ENCODE measurements at places on chromosomes 11 and 22.
A peak's percentile ranks its signal among the peaks of the same experiment; 100 is the strongest.

- DNase-seq = no peak
These were observed 940.3 kb downstream of the NTM start for GRCh38 chr11:132310390-132311375.

GRCh38 chr11:103699216-103699615 lies 337.2 kb upstream of the DDI1 start:
- no peak for DNase-seq

DNA sequence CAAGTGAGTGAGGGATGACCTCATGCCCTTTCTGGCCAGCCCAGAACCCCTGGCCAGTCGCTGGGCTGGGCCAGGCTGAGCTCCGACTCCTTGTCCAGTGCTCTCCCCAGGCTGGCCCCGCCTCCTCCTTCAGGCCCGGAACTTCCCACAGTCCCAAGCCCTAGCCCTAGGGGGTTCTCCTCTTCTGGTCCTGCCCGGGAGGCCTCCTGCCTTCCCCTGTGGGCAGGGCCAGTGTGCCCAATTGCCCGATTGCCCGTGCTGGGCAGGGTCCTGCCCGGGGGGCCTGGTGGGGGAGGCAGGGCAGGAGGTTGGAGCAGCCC lies 4.2 kb downstream of the TCIRG1 start:
- DNase-seq = no peak

DNA sequence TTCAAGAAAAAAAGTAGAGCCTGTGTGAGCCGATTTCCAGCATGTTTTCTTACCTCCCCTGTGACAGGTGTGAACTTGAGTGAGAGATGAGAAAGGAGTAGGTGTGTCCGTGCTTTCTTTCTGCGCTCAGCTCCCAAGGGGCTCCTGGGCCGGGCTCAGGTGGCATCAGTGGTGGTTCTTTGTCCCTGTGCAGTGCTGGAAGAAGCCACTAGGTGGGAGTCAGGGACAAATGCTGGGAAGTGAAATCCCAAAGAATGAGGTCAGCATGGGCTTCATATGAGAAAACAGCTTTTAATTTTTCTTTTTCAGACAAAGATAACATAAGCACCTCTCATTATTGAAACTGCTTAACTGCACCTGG lies 57.8 kb downstream of the PPFIBP2 start:
- peak; percentile 96 for DNase-seq

GRCh38 chr11:44398266-44399030 lies 88.5 kb upstream of the ALX4 start:
- DNase-seq = no peak

DNA sequence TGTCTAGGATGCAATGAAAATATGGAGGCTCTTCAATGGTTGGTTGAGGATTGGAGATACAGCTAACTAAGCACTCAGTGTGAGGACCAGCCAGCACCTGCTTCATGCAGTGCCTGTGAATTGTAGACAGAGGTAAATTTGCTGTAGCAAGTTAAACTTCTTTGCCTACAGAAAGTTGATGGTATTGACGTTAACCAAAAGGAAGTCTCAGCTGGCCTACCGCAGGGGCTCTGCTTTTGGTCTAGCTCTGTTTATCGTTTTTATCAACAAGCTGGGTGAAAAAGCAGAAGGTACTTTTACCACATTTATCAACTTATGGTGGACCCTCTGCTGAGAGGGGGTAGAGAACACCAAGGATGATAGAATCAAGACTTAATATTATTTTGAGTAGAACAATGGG lies 51.6 kb downstream of the GRAMD1B start:
- DNase-seq = no peak

DNA sequence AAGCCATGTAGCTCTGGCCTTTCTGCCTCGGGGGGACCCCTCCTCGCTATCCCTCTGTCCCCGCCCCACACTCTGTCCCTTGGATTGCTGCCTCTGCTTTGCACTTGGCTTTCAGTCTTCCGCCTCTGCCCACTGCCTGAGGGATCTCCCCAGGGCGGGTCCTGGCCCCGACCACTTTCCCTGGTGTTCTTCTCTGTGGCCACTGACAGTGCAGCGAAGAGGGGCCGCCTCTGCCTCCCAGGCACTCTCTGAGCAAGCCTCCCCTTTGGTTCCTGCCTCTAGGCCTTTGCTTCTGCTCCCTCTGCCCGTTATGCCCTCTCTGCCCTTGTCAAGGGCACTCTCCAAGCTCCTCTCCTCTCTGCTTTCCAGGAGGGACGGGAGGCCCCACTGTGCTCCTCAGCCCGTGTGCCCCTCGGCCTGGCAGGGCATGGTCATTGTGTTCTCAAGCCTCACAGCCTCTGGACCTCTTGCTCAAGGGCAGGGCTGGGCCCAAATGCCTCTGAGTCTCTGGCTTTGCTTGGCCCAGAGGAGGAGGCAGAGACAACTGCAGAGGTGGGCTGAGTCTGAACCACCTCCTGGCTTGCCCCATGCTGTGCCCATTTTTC lies 5.5 kb upstream of the MPPED1 start:
- no peak for DNase-seq

- DNase-seq = no peak
These were observed 116.3 kb upstream of the RCN1 start for GRCh38 chr11:31974366-31975136.

DNA sequence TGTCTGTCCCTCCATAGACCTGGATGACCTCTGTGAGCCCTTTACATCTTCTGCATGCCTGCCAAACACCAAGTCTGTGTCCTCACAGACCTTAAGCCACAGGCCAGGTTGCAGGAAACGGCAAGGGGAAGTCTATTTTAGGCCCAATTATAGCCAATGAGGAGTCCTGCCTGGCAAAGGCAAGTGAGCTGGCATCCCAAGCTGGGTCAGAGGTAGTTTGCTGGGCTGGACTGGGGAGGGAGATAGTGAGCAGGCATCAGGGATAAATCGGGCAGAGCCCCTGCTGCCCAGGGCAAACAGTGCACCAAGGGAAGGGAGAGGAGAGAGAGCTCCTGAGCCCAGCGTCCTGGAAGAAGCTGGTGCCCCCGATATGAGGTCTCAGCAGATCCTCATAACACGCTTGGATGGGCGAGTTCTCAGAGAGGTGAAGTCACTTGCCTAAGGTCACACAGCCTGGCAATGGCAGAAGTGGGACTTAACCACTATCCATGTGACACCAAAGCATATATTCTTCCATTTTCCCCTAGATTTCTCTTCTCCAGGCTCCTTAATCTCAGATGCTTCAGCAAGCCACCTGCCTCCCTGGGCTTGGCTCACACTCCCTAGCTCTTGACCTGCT lies 3.7 kb upstream of the RELT start:
- no peak for DNase-seq

DNA sequence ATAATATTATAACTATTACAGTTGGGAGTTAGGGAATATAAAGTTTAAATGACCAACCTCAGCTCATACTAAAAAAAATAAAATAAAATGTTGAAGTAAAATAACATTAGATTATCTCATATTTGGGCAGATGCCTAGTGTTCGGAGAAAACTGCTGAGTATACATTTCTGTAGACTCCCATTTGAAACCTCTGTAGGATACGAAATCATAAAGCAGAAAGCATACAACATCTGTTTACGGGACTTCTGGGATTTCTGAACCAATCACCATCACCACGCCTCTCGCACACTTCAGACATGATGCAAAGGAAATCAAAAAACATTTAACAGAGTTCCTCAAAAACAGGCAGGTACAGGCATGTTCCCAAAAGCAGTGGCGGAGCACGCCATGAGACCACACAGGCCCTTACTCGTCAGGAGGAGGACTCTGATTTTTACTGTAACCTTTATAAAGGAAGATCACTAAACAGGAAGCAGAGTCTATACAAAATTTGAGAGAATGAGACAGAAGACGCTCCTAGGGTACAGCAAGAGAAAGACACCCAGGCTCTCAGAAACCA lies 8.6 kb downstream of the ZNF195 start:
- DNase-seq = no peak

DNA sequence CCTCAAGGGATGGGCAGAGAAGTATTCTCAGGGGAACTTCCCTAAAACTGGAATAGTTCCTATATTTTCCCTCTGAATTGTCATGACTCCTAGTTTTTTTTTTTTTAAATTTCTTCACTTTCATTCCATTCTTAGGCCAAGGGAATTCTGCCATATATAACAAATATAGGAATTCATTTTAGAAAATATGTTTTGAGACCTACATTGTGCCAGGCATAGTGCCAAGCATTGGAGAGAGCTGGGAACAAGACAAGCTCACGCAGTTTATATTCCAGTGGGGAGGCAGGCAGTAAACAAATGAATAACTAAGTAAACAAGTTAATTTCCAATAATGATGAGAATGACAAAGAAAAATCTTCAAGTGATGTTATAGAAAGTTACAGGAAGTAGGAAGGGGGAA lies 2.6 kb upstream of the NPTXR start:
- DNase-seq = no peak

DNA sequence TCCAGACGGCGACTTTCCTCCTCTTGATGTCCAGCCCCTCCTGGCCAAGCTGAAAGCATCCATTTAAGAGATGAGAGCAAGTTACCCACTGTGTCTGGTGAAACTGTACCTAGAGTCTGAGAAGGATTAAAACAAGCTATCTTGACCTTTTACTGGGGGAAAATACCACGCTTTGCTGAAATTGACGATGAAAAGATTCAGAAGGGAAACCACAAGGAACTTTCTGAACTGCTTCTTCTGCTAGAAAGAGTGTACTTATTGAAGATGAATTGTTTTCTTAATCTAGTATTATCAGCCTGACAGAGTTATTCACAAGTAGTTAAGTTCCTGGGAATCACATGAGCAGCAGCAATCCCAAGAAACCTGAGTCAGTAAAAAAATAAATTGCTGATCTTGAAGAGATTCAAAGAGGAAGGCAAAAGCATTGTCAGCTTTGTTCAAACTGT lies 13.1 kb upstream of the MS4A6A start:
- no peak for DNase-seq

DNA sequence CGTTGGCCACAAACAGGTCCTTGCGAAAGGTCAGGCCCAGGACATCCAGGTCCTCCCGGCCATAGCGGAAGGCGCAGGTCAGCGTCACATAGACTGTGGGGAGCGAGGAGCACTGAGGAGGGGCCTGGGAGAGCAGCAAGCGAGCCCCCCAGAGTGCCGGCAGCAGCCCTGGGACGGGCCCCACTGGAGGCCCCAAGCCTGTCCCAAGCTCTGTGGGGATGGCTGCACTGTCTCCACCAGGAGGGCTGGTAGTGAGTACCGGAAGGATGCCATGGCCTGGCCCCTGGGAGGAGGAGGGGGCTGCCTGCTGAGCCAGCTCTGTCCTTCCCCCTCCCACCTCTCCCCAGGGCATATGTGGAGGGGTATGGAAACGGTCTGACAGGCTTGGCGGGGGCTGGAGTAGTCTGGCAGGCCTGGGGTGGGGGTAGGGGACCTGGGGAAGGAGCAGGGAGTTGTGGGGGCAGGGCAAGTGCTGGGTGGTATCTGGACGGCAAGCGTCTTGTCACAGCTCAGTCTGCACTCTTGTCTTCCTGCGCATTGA lies 42.9 kb downstream of the TPBGL start:
- no peak for DNase-seq

GRCh38 chr11:34105957-34106504 lies 602 bp downstream of the NAT10 start:
- DNase-seq = no peak

DNA sequence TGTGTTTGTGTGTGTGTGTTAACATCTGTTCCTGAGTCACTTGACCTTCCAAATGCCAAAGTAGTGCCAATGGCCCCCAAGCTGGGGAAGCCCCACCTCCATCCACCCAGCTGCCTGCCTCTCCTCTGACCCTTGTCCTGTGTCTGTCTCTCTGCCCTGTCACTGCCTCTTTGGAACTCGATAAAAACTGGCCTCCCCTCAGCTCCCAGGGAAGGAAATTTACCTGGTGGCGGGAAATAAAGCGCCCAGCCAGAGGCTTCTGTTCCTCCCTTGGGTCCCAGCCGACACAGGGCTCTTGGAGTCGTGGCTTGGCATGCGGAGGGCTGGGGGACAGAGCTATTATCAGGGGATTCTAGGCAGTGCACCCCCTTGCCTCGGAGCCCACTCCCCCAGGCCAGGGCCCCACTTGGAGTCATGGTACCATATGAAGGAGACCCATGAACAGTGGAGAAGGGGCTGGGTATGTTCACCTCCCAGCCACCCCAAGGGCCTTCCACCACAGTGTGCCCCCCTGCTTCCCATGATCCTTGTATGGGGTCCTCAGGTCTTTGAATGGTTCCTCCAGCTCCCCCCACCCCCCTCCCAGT lies 6.2 kb downstream of the KCNC1 start:
- DNase-seq = no peak

DNA sequence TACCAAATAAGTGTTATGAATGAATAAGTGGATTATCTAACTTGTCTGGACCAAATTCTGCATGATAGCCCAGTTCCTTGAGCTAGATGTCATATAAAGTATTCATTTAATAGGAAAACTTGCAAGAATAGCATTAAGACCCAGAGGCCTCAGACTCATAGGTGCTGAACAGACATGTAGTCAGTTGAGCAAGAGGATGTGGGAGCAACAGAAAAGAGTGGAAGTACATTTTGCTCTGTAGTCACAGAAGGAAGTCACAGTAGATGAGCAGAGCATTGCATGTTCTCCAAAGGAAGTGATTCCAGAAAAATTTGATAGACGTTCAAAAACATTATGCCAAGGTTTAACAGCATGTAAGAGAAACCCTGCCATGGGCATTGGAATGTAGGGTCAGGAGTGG lies 9.5 kb downstream of the HOATZ start:
- no peak for DNase-seq

- DNase-seq = peak; percentile 71
These were observed at the start of gene PAMR1 for GRCh38 chr11:35525501-35526175. TSS of gene PAMR1 (minus strand) at chr11:35525616. CDS start at chr11:35525585, 31 bp downstream.

DNA sequence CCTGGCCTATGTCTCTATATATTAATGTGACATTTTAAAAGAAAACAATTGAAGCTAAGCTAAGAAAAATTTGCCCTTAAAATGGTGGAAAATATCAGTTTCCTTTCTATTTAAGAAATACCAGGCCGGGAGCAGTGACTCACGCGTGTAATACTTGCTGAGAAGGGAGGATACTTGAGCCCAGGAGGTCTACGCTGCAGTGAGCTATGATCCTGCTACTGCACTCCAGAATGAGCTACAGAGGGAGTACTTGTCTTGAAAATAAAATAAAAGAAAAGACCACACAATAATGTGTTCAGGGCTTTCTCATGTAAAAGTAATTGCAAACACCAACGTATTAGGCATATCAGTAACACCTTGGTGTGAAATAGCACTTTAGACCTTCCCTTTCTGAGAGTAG lies 1.4 kb upstream of the PRSS23 start:
- no peak for DNase-seq

- DNase-seq = no peak
These were observed 14.8 kb downstream of the SGSM3 start for GRCh38 chr22:40385036-40385782.

DNA sequence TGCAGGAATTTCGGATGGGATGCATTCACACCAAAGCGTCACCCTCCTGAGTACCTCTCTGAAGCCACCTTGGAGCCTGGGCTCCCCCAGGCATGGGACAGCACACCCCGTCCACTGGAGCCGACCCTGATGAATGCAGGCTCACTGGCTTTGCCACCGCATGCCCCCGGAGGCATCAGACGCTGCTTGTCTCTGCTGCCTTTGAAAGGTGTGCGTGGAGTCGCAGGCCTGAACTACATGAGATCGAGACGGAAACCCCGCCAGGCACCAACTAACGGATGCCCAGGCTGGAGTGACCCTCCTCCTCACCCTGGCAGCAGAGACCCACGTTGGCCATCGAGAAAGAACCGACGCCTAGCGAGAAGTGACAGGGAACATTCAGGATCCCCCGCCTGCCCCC lies 22.5 kb downstream of the KRTAP5-5 start:
- no peak for DNase-seq

- no peak for DNase-seq
These were observed 25.7 kb upstream of the SEPTIN5 start for GRCh38 chr22:19688301-19689290.
